ENCODE measurements at places on chromosomes 12 and 14. TPM values are rescaled to one million over a fixed set of nuclear protein-coding genes. Genes with fewer than 3 reads are reported as not detected.

Gene PLXNC1
- 25.4 TPM for total RNA-seq

Gene NTS
- total RNA-seq: 5.7 TPM

Gene GALNT16
- 9.5 TPM for total RNA-seq

Gene KRT75
- not detected for total RNA-seq

Gene KRT6C
- total RNA-seq: not detected

Gene SERPINA12
- not detected for total RNA-seq
